ENCODE measurements at places on chromosomes 7 and 10. TPM values are rescaled to one million over a fixed set of nuclear protein-coding genes. Genes with fewer than 3 reads are reported as not detected.

CABCOCO1 gene
- 5.5 TPM for total RNA-seq

GSTO2 gene
- 6.7 TPM for total RNA-seq

KCP gene
- 1.2 TPM for total RNA-seq

CHST12 gene
- 3.5 TPM for total RNA-seq

NACAD gene
- 7.6 TPM for total RNA-seq

PCLO gene
- 77.5 TPM for total RNA-seq

PRKCQ gene
- total RNA-seq, result 5.3 TPM

PIP gene
- total RNA-seq, result not detected

SPDYE16 gene
- total RNA-seq, result 0.23 TPM

CTAGE6 gene
- total RNA-seq, result not detected

ANXA11 gene
- 5.5 TPM for total RNA-seq

HTR7 gene
- total RNA-seq, result 14.1 TPM

WNT8B gene
- total RNA-seq, result 0.69 TPM

TUBAL3 gene
- not detected for total RNA-seq

C7orf33 gene
- not detected for total RNA-seq

LRRC18 gene
- 0.23 TPM for total RNA-seq

TUBB8 gene
- not detected for total RNA-seq

CALML3 gene
- 0.69 TPM for total RNA-seq

ADGRA1 gene
- 12.0 TPM for total RNA-seq

DNAJC12 gene
- total RNA-seq, result 25.6 TPM

HIPK2 gene
- total RNA-seq, result 35.3 TPM

AFAP1L2 gene
- 18.7 TPM for total RNA-seq

CALHM3 gene
- not detected for total RNA-seq

GDF2 gene
- 0.23 TPM for total RNA-seq

KLLN gene
- total RNA-seq, result 1.4 TPM

FAM131B gene
- total RNA-seq, result 78.4 TPM

GIMAP8 gene
- 2.8 TPM for total RNA-seq

CYP2C18 gene
- total RNA-seq, result 0.23 TPM

TMUB1 gene
- 12.0 TPM for total RNA-seq

SORCS3 gene
- total RNA-seq, result 25.8 TPM

SLC13A1 gene
- not detected for total RNA-seq

EEF1AKMT2 gene
- 36.7 TPM for total RNA-seq

TMEM270 gene
- not detected for total RNA-seq

HOXA6 gene
- not detected for total RNA-seq

POT1 gene
- 47.7 TPM for total RNA-seq

NXPH1 gene
- 94.6 TPM for total RNA-seq

CCL24 gene
- total RNA-seq, result not detected

CYP2C9 gene
- total RNA-seq, result not detected

PCDH15 gene
- 30.2 TPM for total RNA-seq

GNAT3 gene
- not detected for total RNA-seq

MYPN gene
- total RNA-seq, result not detected

TMEM178B gene
- total RNA-seq, result 126 TPM

CALML5 gene
- not detected for total RNA-seq

SKIDA1 gene
- total RNA-seq, result 6.9 TPM

FERD3L gene
- total RNA-seq, result not detected

FBXL13 gene
- total RNA-seq, result 18.5 TPM

PRSS2 gene
- not detected for total RNA-seq

GPAM gene
- total RNA-seq, result 30.4 TPM

ATOH7 gene
- total RNA-seq, result 0.69 TPM

GTF2IRD1 gene
- 17.5 TPM for total RNA-seq

PTF1A gene
- not detected for total RNA-seq

LGI1 gene
- 52.8 TPM for total RNA-seq

Measured in diencephalon (tissue), 1 donor.